ENCODE measurements at places on chromosomes 7 and 10.

GRCh38 chr7:1093916-1094508 is 6.1 kb downstream of the GPER1 start:
- no peak for DNase-seq

DNA sequence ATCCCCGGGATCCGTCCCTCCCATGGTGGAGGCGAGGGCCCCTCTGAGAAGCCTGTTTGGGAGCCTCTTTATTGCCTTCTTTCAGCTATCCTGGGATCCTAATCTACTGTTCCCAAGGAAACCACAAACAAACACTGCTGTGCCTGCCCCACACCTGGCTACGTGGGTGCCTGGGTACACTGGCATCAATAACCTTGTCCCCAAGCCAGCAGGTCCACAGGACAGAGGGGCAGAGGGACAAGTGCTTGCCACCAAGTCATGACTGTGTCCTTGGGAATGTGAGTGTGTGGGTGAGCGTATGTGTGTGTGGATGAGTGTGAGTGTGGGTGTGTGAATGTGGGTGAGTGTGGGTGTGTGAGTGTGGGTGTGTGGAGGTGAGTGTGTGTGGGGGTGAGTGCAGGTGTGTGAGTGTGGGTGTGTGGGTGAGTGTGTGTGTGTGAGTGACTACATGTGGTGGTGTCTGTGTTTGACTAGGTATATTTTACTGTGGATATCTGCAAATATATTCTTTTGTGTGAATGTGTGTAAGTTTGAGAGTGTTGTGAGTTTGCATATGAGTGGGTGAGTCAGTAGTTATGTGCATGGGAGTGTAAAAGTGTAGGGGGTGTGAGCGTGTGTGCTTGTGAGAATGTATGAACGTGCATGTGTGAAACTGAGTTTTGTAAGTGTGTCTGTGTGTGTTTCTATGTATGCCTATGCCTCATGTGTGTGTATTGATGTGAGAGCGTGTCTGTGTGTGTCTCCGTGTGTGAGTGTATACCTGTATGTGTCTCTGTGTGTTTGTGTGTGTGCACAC is 96.1 kb downstream of the TNS3 start:
- no peak for DNase-seq

DNA sequence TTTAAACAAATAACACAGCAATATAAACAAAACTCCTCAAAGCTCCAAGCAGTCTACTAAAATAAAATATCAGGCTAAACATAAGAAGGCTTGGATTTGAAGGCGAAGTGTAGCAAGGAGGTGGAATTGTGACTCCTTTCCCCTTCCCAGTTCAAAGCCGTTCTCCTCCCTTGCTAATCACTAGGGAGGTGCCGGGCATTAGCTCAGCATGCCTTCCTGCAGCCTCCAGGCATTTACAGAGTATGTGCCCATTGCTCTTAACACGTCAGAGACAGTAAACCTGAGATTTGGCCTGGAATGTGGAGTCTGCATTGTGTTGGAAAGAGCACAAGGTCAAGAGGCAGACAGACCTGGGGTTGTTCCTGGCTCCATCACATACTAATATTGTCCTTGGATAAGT is 15.6 kb downstream of the CNNM1 start:
- no peak for DNase-seq

DNA sequence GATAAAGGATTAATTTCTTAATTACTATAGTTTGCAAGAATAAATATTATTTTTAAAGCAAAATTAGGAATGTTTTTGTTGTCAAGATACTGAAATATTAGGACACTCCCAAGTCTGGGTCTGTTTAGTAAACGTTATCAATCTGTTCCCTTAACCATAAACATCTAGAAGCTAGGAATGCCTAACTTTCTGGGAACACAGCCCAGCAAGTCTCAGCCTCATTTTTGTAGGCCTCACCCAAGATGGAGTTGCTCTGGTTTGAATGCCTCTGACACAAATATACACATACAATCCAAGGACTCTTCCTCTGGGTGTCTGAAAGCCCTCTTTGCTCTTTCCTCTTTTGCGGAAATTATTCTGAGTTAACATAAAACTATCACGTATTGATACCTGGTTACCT is 487.4 kb upstream of the CELF2 start:
- no peak for DNase-seq

GRCh38 chr7:916291-916941 is 38.1 kb downstream of the ADAP1 start:
- no peak for DNase-seq

GRCh38 chr7:13946181-13946580 is 43.3 kb downstream of the ETV1 start:
- no peak for DNase-seq

- no peak for DNase-seq
These were observed 7.1 kb upstream of the UNCX start for GRCh38 chr7:1225441-1226185.

- no peak for DNase-seq
These were observed 4.5 kb downstream of the CPA2 start for GRCh38 chr7:130270947-130271800.
